ENCODE measurements at places on chromosomes 6 and 20.

GRCh38 chr20:25565578-25566157 lies 19.7 kb downstream of the NINL start:
- no peak for DNase-seq

- no peak for DNase-seq
Observed at GRCh38 chr6:19995575-19996257, 158.5 kb downstream of the ID4 start.

- DNase-seq: no peak
Observed at GRCh38 chr6:107152638-107153430, 37.5 kb upstream of the BEND3 start.

GRCh38 chr20:57249073-57249472 lies 17.4 kb downstream of the BMP7 start:
- DNase-seq: no peak

- DNase-seq: no peak
Observed at GRCh38 chr20:10362674-10363073, 71.3 kb downstream of the MKKS start.

DNA sequence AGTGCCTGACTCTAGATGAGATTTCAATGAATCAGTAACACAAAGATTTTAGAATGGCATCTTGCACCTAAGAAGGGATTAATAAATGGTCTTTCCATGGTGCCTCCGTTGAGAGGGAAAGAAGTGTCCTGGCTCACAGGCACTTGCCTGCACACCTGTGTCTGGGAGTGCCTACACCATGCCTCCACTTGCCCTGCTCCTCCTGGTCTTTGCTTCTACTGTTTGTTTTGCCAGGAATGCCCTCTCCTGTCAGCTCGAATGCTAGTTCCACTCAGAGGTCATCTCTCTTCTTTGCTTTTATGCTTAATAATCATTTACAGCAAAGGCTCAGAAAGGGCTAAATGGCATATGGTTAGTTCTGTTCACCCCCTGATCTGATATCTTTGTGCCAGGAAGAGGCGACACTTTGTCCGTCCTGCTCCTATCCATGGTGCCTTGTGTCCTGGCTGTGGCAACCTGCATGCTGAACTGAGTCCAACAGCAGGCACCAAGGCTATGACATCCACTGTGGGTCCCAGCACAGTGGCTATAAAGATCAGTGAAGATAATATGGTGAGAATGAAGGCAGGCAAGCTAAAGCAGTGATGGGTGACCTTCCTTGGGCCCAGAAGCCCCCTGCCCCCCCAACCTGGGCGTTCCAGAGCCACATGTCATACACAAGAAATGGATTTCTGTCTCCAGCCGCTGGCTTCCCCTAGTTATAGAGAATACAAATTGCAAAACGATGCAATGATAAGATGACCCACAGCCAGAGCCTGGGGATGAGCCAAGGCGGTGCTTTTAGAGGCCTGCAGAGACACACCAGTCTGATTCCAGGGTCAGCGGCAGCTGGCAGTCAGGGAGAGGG lies 1.4 kb downstream of the C6orf132 start:
- DNase-seq: no peak

DNA sequence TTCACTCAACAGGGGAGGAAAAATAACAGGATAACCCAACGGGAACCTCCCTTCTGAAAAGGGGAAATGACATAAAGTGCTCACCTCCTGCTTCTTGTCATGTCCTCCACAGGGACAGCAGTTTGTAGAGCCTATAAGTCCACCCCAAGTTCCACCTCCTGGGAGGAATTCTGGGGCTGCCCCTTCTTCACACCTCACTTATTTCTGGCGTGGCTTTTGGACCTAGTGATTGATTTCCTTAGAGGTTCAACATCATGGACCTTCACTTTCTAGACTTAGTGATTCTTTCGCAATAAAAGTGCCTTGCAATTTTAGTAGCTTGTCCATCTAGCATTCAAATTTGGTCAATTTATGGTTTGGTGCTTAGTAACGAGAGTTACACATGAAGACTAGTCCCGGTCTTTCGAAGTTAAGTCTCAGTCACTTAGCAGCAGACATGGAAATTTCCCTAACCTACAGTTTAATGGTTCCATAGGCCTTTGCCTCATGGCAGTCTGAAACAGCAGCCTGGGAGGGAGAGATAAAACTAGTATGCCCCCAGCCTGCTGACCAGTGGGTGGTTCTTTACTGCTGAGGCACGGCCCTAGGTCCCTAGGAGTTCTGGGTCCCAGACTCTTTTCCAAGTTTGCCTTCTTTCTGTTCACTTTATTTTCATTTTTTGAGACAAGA lies 59.2 kb upstream of the CDKAL1 start:
- no peak for DNase-seq

GRCh38 chr6:37006793-37007339 lies 1.4 kb downstream of the FGD2 start:
- no peak for DNase-seq

GRCh38 chr6:87645080-87645479 lies 55.1 kb downstream of the ORC3 start:
- no peak for DNase-seq

DNA sequence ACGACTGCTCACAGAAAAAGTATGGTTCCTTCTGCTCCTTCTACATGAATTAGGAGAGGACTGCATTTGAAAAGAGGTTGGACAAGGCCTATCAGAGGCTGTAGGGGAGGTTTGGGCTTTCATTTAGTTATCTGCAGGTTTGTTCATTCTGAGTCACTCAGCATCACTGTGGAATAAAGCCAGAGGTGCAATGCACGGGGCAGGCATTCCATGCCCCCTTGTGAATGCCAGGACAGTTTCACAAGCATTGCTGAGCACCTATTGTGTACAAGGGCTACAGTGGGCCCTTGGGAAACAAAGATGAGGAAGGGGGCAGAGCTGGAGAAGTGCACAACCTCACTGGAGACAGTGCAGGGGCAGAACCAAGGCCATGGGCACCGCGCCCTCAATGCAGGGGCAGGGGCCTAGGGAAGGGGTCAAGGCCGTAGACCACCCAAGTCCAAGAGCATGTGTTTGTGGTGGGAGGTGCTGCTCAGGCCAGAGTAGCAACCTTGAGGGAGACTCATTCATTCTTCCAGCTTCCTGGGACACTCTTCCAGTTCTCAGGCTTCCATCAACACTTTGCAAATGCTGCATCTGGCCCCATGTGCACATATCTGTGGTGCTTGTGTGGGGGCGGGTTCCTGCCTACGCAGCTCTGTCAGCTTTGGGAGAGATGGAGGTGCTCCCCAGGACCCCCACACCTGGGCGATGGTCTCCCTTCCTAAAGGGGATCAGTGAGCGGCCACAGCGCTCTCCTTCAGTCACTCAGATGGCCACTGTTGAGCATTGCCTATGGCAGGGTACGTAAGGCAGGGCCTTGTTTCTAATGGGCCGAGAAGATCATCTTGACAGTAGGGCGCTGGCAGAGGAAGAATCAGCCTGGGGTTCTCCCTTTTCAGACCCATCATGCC lies 204.5 kb downstream of the SYNDIG1 start:
- DNase-seq: no peak

DNA sequence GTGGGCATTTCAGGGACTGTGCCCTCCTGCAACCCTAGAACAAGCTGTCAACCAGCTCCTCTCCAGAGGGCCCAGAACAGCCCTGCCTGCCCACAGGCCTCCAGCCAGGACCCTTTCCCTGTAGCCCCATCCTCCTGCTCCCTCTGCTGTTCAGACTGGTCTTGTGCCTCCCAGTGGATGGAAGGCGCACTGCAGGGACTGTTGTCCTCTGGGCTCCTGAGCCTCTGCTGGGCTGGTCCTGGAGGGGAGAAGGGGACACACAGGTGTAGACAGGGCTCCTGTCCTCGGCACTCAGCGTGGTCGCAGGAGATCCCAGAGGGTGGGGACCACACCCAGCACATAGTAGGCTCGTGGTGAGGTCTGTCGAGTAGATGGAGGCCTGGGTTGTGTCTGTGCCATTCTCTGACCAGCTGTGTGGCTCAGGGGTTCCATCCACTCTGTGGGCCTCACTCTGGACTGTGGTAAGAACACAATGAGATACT lies 11.5 kb downstream of the ITPR3 start:
- DNase-seq: no peak

DNA sequence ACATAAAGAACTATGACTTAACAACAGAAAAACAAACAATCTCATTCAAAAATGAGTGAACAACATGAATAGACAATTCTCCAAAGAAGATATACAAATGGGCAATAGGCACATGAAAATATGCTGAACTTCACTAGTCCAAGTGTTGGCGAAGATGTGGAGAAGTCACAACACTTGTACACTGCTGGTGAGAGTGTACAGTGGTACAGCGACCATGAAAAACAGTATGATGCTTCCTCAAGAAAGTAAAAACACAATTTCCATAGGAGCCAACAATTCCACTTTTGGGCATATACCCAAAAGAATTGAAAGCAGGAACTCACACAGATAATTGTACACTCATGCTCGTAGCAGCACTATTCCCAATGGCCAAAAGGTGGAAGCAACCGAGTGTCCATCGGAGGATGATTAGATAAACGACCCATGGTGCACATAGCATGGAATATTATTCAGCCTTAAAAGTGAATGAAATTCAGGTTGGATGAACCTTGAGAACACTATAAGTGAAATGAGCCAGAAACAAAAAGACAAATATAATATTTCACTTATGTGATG lies 6.6 kb downstream of the HLA-F start:
- DNase-seq: no peak

- DNase-seq: peak; percentile 16
Observed at GRCh38 chr6:113596387-113597230, 260.5 kb upstream of the MARCKS start.

DNA sequence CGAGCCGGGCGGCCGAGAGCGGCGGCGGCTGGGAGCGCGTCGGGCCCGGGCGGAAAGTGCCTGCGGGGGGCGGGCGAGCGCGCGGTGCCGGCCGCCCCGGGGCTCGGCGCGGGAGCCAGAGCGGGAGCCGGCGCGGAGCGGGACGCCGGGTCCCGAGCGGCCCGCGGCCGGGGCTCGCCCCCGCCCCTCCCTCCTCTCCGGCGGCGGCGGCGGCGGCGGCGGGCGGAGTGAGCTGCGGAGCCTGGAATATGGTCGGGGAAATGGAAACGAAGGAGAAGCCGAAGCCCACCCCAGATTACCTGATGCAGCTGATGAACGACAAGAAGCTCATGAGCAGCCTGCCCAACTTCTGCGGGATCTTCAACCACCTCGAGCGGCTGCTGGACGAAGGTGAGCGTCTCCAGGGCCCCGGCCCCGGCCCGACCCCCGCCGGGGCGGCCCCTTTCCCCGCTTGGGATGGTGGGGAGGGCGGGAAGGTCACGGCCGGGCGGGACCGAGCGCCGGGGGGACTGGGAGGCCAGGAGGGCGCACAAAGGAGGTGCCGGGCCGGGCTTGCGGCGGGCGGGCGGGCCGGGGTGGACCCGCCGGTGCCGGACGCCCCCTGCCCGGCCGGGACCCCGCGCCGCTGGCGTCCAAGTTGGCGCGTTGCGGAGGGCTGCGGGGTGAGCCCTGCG lies 565 bp downstream of the QKI start:
- peak; percentile 23 for DNase-seq

DNA sequence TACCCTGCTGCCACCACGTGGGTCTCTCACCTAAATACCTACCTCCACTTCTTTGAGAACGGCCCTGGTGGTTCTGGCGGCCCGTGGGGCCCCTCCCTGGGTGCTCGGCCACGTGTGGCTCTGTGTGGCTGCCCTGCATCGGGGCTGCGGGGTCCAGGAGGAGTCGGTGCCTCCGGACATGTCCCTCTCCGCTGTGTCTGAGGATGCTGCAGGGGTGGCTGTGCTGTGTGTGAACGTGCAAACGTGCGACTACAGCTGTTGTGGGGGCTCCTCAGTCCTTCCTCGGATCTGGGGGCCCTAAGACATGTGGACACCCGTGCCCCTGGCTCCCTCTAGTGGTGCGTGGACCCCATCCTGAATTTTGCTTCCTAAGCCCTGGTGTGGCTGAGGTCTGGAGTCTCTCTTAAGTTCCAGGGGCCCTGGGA lies 691.8 kb downstream of the QKI start:
- no peak for DNase-seq

DNA sequence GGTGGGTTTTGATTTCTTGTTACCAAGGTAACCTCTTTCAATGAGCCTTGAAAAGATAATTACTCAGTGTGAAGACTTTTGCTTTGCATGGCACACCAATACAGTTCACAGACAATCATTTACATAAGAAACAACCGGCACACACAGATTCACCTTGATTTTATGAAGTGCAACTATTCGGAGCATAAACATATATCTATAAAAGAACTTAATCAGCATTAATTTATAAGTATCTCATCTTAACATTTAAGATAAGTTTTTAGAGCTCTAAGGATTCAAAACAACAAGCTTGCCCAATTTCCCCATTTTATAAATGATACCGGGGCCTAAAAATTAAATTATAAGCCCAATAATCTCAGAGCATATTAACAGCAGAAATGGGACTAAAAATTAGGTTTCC lies 85.9 kb upstream of the PCSK2 start:
- no peak for DNase-seq

GRCh38 chr6:3247255-3248146 lies 11.2 kb upstream of the PSMG4 start:
- peak; percentile 65 for DNase-seq

- DNase-seq: no peak
Observed at GRCh38 chr6:108742041-108742440, 106.2 kb upstream of the ARMC2 start.

DNA sequence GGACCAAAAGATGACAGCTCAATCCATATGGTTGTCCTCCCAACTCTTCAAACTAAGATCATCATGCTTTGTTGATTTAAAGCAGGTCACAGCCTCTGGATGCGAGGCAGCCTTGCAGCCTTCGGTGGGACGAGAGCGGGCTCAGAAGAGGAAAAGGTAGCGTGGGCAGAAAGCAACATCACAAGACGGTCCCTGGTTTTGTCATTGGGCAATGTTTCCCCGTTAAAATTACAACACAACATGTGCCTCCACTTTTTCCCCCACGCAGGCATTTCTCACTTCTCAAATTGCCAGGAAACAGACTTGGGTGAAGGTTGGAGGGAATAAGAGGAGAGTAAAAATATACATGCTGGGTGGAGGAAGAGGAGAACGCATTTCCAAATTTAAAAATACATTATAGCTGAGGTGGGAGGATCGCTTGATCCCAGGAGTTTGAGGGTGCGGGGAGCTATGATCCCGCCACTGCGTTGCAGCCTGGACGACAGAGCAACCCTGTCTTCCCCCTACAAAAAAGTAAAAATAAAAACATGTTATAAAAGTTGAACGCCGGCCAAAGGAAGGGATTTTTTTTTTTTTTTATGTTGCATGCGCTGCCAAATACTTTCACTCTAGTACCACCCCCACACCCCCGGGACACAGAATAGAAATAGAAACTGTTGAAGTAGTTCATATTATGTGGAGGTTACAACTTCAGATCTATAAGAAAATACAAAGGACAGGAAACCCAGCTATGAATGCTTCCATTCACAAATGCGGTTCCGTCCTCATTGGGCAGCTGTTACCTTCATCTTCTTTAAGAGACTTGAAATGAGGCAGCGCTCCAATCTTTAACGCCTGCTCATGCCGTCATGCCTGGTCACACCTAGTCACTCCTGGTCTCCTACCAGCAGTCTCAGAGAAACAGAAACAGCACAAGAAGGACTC lies 13.9 kb upstream of the NAA20 start:
- peak; percentile 83 for DNase-seq

Measured in uterus (tissue), 4 donors.